Activated T-cell treated with anti-CD3 and anti-CD28 coated beads for 24 hours (primary cell): ENCODE measurements at places on chromosomes 12 and 14.
A peak's percentile ranks its signal among the peaks of the same experiment; 100 is the strongest.

GRCh38 chr12:2637371-2637770 is 157.4 kb upstream of the FKBP4 start:
- no peak for DNase-seq

DNA sequence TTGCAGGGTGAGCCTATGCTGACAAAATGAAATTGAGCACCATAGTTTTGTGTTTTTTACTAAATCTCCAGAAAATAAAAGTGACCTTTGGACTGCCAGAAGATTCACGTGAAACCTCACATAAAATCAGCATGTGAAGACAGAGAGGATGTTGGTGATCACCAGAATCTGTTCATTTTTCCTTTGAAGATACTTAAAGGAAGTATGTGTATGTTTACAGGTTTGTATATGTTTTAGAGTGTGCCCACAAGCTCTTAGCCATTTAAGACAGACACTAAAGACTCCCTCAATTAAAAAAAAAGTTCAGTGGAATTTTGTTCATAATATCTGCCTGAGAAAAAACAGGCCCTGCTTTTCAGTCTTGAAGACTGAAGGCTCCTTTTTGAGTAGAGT is 25.9 kb downstream of the DDX47 start:
- no peak for DNase-seq

- no peak for DNase-seq
Measured at GRCh38 chr14:91139776-91140175, 25.9 kb downstream of the DGLUCY start.

GRCh38 chr12:98817742-98818141 is 172.7 kb downstream of the APAF1 start:
- no peak for DNase-seq

DNA sequence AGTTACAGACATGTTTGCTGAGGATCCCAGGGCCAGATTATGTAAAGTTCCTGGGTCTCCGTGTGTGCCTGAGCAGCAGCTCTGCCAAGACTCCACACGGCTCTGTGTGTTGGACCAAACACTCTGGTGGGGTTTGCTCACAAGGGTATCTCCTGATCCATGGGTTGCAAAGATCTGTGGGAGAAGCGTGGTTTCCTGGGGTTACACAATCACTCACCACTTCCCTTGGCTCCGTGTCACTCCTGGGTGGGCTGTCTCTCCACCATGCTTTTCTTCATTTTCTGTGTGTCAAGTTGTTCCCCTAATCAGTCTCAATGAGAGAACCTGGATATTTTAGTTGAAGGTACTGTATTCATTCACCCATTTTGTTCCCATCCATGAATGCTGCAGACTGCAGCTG is 1088.8 kb downstream of the FSCB start:
- DNase-seq: no peak

DNA sequence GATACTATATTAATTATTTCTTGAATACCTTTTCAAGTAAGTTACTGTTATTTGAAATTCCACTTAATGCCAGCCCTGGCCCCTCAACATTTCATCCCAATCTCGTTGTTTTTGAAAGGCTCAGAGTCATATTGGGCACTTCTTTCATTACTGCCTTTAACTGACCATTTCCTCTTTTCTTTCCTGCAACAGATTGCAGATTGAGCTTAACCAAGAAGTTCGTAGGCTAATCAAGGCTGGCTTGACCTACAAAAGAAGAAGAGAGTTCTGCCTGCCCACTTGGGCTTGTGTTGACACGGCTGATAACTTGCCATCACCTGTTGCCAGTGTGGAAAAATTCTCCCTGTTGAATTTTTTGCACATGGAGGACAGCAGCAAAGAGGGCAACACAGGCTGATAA is 91.0 kb downstream of the FLRT2 start:
- DNase-seq: no peak

GRCh38 chr12:531951-532585 is 72.3 kb downstream of the B4GALNT3 start:
- no peak for DNase-seq

GRCh38 chr12:113609692-113610469 is 138.2 kb upstream of the LHX5 start:
- DNase-seq: no peak

- DNase-seq: no peak
Measured at GRCh38 chr14:50058113-50058512, 58.3 kb downstream of the VCPKMT start.

DNA sequence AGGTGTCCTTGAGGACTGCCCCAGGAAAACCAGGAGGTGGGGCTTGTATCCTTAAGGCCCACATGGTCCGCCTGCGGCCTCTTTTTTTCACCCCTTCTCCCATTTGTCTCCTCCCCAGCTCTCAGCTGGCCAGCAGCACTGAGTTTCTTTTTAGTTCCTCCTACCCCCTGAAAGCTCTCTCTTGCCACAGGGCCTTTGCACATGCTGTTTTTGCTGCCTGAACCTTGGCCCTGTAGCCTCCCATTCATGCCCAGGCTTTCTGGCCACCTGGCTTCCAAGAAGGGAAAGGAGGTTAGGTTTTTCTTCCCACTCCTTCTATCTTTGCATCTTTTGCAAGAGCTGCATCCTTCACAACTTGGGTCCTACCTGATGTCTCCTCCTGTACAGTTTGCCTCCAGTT is 358.1 kb downstream of the VRK1 start:
- DNase-seq: no peak

- no peak for DNase-seq
Measured at GRCh38 chr12:115383668-115384067, 699.7 kb upstream of the TBX3 start.

DNA sequence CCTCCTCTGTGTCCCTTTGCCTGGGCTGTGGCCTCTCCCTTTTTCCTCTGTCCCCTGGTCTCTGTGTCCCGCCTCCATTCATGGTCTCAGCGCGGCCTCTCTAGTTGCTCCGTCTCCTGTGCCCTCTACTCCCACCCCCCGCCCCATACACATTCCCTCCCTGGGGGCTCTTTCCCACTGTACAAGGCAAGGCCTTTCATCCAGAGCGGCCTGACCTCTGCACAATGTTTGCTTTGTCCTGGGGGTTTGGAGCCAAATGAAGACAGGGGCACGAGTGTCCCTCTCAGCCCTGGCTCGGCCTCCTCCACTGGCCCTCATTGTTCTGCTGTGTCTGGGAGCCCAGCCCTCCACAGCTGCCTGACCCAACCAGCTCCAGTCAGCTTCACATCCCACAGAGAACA is 678.6 kb downstream of the BCL11B start:
- DNase-seq: no peak

DNA sequence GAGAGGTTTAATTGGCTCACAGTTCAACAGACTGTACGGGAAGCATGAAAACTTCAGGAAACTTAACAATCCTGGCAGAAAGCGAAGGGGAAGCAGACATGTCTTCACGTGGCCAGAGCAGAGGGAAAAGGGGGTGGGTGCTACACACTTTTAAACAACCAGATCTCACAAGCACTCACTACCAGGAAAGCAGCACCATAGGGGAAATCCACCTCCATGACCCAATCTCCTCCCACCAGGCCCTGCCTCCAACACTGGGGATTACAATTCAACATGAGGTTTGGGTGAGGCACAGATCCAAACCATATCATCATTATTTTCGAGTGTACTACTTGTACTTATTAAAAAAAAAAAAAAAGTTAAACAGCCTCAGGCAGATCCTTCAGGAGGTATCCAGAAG is 29.9 kb downstream of the RXYLT1 start:
- DNase-seq: no peak

DNA sequence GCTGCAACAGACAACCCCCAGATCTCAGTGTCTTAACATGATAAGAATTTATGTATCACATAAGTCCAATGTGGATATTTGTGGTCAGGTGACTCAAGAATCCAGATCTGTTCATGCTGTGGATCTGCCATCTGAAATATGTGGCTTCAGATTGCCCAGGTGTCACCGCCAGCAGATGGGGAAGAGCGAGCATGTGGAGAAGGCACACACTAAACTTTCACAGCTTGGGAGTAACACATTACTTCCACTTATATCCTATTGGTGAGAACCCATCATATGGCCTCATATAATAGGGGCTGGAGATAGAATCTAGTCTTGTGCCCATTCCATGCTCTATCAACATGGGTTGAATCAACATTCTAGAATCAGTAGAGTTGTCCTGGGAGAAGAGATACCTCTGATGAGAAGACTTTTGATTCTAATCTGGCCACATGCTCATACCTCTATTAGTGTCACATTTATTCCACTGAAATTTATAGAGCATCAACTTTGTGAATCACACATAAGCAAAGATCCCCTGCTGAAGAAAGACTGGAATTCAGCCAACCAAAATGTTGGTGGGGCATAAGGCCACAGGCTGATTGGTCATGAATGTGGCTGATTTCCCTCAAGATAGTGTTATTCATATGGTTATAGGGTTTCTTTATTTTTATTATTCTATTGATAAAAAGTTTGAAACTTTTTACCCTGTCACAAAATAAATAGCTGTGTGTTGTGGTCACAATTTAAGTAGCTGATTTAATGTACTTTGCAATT is 6.0 kb upstream of the CALCOCO1 start:
- no peak for DNase-seq

- no peak for DNase-seq
Measured at GRCh38 chr12:115975411-115975810, 302.1 kb downstream of the MED13L start.

GRCh38 chr12:80684077-80684495 is 23.3 kb upstream of the MYF6 start:
- DNase-seq: no peak

GRCh38 chr12:68899251-68899771 is 33.7 kb downstream of the CPM start:
- no peak for DNase-seq

GRCh38 chr14:68924186-68925158 is 54.6 kb downstream of the ACTN1 start:
- DNase-seq: no peak

DNA sequence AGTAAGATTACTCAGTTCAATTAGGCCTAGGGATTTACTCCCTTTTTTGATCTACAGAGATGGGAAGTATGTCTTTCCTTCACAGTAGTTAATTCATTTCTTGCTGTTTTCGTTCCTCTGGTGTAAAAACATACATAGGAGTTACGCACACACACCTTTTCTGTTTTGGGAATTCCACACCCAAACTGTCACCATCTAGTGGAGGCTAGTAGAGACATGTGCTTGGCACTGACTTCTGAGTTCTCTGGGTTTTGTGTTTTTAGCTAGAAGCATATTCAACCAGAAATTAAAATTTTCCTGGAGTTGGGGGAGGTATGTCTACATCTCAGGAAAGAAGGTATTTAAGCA is 1.4 kb downstream of the SUSD6 start:
- no peak for DNase-seq

DNA sequence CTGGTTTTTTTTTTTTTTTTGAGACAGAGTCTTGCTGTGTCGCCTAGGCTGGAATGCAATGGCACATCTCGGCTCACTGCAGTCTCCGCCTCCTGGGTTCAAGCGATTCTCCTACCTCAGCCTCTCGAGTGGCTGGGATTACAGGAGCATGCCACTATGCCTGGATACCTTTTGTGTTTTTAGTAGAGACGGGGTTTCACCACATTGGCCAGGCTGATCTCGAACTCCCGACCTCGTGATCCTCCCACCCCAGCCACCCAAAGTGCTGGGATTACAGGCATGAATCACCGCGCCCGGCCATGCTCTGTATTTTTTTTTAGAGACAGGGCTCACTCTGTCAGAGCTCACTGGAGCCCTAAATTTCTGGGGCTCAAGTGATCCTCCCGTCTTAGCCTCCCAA is 32.6 kb downstream of the VRTN start:
- no peak for DNase-seq

- DNase-seq: no peak
Measured at GRCh38 chr12:106299202-106299774, 3.2 kb upstream of the TCP11L2 start.

DNA sequence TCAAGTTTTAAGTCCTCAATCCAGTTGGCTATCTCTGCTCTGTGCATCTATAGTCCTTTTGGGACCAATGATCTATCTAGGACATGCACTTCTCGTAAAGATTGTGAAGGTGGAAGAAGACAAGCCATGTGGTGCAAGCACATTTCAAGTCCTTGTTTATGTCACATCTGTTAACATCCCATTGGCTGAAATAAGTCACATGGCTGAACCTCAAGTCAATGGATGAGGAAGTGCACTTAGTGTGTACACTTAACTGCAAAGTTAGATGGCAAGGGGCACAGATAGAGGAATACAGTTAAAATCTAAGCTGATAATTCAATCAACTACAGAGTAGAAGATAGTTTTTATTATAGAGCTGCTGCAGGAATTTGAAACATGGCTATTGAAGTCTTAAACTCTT is 362.8 kb upstream of the TBX3 start:
- DNase-seq: no peak

- peak; percentile 49 for DNase-seq
Measured at GRCh38 chr12:126874427-126875026, 1392.4 kb upstream of the TMEM132C start.

- no peak for DNase-seq
Measured at GRCh38 chr12:59834659-59835474, 239.0 kb downstream of the SLC16A7 start.

DNA sequence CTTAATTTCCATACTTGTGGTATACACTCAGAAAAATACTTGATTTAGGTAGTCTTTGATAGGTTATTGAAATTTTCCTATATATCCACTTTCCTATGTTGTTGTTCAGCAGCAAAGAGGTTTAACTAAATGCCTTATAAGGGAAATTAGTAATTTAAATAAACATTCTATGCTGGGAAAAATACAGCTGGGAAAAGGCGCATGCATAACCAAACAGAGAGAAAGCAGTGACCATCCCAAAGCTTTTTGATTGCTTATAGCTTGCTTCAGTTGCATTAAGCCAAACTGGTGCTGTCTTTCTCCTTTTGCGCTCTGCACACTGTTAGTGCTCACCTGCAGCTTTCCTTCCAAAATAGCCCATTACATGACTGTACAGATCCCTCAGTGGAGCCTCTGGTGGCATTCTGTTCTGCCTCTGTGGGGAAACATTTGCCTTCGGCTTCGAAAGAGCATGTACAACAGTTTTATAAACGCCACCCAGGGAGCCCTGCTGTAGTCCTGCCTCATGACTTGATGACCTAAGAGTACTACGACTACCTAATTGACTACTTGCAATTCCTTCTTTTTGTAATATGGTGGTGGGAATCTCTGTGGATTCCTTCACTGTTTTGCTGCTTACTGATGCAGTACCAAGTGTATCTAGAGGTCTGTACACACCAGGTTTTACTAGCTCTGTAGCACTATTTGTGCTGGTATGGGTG is 120.8 kb downstream of the RALGAPA1 start:
- no peak for DNase-seq

DNA sequence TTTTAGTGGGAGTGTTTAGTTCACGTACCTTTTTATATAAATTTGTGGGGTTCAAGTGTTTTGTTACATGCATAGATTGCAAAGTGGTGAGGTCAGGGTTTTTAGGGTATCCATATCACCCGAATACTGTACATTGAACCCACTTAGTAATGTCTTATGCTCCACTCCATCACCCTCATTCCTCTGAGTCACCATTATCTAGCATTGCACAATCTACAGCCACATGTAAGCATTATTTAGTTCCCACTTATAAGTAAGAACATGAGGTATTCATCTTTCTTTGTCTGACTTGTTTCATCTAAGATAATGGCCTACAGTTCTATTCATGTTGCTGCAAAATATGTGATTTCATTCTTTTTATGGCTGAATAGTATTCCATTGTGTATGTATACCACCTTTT is 583.7 kb upstream of the LRFN5 start:
- no peak for DNase-seq
